ENCODE measurements at places on chromosomes 4 and X.

GRCh38 chr4:15833801-15834200 is 55.7 kb downstream of the CD38 start:
- DNase-seq, result no peak

DNA sequence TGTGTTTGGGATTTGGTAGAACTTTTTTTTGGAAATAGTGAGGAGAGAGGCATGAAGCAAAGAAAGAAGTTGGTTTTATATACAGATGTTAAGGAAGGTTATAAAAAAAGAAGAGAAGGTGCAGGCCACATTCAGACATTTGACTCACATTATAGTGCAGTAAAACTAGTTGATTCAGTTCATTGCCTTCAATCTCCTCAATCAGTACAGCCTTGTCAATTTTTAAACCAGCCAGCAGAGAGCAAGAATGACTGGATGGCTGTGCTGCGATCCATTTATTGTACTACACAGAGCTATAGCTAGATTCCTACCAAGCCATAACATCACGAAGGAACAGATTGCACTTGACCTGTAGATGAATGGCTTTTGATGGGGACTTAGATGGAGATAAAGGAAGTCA is 79.7 kb upstream of the LSM6 start:
- no peak for DNase-seq

- no peak for DNase-seq
These were observed 20.6 kb downstream of the SH3KBP1 start for GRCh38 chrX:19866626-19867410.

GRCh38 chr4:112854420-112854819 is 195.0 kb upstream of the ANK2 start:
- DNase-seq, result no peak

DNA sequence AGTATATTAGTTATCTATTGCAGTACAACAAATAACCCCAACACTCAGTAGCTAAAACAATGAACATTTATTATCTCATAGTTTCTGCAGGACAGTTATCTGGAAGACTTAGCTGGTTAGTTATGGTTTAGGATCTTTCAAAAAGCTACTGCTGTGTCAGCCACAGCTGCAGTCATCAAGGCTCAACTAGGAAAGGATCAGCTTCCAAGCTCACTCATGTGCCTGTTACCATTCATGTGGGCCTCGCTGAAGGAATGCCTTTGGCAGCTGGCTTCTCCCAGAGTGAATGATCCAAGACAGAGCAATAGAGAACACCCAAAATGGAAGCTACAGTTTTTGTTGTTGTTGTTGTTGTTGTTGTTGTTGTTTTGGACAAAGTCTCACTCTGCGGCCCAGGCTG is 13.5 kb upstream of the PRSS48 start:
- DNase-seq, result no peak

DNA sequence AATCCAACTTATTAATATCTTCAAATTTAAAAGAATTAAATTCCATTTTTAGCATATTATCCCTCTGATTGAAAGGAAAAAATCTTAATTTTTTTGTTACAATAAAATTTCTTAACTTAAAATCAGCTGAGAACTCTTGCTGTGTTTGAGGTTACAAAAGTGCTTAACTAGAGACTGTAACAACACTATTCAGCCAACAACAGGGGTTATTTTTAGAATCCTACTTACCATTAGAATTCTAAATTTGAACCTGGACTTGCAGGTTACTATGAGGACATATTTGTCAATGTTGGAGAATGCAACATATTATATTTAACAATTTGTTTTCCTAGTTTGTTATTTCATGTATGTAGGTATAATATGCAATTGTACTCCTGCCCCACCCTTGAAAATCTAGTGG is 238.1 kb upstream of the CXXC4 start:
- DNase-seq, result no peak

DNA sequence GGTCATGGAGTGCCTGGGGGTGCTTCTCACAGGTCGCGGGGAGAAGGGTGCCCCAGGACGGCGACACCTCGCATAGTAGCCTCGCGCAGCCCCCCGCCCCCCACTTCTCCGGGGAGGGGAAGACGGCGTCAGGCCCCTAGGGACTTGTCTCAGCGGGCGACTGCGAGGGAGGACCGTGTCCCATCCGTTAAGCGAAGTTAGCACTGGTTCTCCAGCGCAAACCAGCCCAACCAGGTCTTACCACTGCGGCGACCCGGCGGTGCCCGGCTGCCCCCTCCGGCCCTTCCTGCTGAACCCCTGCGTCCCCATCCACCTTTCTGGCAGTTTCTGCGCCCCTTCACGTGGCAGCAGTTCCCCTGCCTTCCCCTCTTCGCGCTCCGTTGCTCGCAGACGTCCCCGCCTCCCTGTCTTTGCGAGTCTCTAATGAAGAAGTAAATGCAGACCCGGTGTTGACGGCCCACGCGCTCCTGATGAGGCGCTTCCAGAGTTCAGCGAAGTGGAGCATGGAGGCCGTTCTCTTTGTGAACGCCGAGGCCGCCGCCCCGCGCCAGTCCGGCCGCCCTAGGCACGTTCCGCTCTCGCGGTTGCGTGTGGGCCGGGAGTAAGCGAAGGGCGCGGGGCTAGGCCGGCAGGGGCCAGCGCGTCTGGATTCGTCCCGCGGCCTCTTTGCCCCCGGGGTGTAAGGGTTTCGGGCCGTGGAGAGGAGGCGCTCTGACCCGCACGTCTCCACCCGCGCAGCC is 3.0 kb downstream of the SLIT2 start:
- no peak for DNase-seq
